Pancreas (tissue), 10 donors: ENCODE measurements at places on chromosomes 11 and 22. TPM values are rescaled to one million over a fixed set of nuclear protein-coding genes. Genes with fewer than 3 reads are reported as not detected.

The KLHL35 gene
- polyA plus RNA-seq, result 1.7 TPM

The BDNF gene
- 0.12 TPM for polyA plus RNA-seq

The GPHA2 gene
- 4.2 TPM for polyA plus RNA-seq

The CELSR1 gene
- polyA plus RNA-seq, result 1.6 TPM

The IL17REL gene
- polyA plus RNA-seq, result not detected

The LIPT2 gene
- polyA plus RNA-seq, result 1.6 TPM

The HEPHL1 gene
- not detected for polyA plus RNA-seq

The TRAF6 gene
- polyA plus RNA-seq, result 3.4 TPM

The FADS3 gene
- 35.2 TPM for polyA plus RNA-seq

The WNT11 gene
- 30.5 TPM for polyA plus RNA-seq

The C11orf86 gene
- polyA plus RNA-seq, result not detected

The MRGPRX3 gene
- polyA plus RNA-seq, result not detected

The CARD10 gene
- 30.2 TPM for polyA plus RNA-seq

The DNAJB13 gene
- 2.1 TPM for polyA plus RNA-seq

The TRIM6 gene
- polyA plus RNA-seq, result 1.7 TPM

The INS gene
- 71,280 TPM for polyA plus RNA-seq

The ZBTB16 gene
- polyA plus RNA-seq, result 41.3 TPM

The HIC2 gene
- 1.5 TPM for polyA plus RNA-seq

The OR10A2 gene
- polyA plus RNA-seq, result not detected

The SYT12 gene
- 0.19 TPM for polyA plus RNA-seq

The OR4D11 gene
- not detected for polyA plus RNA-seq

The TESMIN gene
- polyA plus RNA-seq, result 1.9 TPM

The SCGB1A1 gene
- not detected for polyA plus RNA-seq
